AG04449 (cell line): ENCODE measurements at places on chromosomes 6 and 20.

DNA sequence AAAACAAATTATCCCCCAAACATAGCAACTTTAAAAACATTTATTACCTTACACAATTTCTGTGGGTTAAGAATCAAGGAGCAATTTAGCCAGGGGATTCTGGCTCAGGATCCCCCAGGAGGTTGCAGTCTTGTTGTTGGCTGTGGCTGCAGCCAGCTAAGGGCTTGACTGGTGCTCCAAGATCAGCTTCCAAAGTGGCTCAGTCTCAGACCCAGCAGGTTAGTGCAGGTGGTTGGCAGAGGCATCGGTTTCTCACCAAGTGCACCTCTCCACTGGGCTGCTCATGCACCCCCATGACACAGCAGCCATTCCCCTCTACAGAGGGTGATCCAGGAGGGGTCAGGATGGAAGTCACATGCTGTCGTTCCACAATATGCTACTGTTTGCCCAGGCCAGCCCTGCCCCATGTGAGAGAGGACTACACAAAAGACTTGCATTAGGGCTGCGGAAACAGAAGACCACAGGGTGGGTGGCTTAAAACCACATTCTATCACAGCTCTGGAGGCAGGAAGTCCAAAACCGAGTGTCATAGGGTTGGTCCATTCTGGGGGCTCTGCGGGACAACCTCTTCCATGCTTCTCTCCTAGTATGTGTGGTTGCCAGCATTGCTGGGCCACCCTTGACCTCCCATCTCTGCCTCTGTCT, 125.8 kb downstream of the C6orf118 start:
- no peak for DNase-seq

DNA sequence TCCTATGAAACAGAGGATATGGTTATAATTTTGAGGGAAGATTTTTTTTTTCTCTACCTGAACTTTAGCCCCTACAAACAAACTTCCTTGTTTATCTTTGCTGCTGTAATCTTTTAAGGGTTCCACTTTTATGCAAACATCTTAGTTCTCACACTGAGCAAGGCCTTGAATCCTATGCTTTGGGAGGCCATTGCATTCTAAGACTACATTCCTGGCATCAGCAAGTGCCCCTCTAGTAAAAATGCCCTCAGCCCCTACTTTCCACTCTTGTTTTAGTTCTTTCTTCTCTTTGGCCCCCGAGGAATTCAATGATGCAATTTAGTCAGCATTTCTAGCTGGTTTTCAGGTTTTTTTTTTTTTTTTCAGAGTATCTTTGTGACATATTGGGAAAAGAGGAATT, 8.1 kb upstream of the AHI1 start:
- DNase-seq: no peak

DNA sequence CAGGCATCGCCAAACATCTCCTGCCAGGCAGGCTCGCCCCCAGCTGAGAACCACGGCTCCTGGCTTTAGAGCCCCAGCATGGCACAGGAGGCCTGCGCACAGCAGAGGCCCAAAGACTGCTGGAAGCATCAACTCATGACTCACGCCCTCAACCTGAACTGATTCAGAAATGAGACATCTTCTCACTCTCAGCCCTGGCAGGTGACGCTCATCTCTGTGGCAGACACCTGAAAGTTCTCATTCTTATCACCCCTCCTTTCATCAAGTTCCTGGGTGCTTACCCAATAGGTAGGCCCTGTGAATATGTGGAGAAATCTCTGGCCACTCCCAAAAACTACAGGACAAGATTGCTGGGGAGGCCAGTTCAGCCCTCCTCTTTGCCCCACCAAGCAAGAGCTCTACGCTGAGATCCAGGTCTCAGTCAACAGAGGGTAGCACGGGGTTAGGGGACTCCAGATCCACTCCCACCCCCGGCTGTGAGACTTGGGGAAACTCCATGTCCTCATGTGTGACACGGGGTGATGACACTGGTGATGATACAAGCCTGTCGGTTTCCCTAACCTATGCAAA, 11.3 kb downstream of the NFATC2 start:
- no peak for DNase-seq

DNA sequence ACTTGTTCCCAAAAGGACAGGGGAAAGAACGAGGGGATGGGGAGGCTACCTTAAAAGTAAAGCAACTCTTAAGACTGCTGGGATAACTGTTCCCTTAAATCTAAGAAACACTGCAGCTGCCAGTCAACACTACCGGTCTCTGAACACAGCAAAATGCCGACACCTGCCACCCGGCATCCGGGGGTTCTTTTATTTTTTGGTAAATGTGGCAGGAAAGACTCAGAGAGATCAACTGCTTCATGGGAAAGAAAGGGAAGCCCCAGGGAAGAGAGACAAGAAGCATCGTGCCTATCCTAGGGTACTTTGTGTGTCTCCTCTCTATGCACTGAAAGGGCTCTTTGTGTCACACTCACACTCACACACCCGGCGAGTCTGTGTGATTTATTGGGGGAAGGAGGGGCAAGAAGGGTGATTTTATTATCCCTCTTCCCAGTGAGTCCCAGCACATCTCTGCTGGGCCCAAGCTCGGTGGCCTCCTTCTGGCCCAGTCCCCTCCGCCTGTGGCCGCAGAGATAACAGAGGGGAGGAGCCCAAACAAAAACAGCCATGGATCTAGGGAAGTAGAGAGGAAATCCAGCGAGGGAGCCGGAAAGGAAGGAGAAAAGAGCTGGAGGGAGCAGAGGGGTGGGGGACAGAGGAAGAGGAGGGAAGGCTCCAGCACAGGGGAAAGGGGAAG, 1.4 kb downstream of the FYN start:
- DNase-seq: no peak

- no peak for DNase-seq
Measured at GRCh38 chr6:14647357-14647756, 529.8 kb downstream of the CD83 start.

DNA sequence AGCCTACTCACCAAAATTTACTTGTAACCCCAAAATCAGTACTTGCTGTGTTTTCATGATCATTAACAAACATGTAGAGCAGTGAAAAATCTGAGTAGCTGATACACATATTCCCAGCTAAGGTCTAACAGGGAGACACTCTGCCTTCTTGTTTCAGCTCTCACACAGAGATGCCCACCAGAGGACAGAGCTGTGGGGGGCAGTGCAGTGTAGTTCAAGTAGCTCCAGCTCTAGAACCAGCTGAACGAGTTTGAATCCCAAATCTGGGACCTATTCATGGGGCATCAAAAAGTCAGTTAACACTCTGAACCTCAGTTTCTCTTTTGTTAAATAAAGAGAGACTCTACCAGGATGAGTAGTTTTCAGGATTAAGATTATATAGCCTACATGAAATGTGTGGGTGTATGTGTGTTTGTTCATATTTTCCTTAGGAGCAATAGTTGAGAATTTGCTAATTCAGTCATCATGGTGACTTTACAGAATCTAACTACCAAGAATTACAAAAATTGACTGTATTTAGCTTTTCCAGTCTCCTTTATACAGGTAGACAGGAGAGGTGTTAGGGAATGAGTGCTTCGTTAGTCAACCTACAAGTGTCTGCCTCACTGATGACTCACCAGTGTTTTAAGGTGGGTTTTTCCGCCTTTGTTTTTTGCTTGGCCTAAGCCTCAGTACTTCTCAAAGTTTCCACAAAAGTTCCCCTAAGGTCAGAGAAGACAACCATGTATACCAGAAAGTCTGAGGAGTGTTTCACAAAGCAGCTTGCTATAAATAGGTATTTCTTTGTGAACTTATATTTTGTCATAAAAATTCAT, 164.0 kb upstream of the RUNX2 start:
- no peak for DNase-seq

DNA sequence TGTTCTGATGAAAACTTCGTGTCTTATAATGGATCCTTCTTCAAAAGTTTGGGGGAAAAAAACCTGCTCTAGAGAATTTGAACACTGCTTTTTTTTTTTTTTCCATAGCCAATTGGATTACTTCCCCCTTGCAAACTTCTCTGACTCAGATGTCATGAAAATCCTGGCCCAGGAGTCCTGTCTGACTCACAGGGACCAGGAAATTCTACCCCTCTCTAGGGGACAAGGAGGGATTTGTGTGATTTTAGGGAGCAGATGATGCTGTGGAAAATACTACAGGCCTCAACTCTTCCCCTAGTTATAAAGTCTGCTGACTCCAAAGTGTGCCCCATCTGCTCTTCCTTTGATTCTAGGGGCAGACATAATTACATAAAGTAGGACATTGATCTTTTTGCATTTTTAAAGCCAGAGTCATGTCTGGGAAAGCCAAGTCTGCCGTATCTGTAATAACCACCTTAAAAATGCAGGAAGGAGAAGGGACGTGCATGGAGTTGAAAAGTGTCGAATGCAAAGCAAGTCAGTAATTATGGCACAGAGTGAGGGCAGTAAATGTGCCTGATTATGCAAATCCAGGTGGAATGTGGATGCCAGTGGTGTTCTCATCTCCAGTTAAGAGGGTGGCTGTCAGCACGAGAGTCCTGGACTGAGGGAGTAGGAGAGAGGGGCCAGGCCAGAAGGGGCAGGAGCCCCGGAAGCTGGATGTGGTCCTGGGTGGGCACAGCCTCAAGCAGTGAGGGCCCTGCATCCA, 144.3 kb upstream of the SULF2 start:
- peak; percentile 37 for DNase-seq

DNA sequence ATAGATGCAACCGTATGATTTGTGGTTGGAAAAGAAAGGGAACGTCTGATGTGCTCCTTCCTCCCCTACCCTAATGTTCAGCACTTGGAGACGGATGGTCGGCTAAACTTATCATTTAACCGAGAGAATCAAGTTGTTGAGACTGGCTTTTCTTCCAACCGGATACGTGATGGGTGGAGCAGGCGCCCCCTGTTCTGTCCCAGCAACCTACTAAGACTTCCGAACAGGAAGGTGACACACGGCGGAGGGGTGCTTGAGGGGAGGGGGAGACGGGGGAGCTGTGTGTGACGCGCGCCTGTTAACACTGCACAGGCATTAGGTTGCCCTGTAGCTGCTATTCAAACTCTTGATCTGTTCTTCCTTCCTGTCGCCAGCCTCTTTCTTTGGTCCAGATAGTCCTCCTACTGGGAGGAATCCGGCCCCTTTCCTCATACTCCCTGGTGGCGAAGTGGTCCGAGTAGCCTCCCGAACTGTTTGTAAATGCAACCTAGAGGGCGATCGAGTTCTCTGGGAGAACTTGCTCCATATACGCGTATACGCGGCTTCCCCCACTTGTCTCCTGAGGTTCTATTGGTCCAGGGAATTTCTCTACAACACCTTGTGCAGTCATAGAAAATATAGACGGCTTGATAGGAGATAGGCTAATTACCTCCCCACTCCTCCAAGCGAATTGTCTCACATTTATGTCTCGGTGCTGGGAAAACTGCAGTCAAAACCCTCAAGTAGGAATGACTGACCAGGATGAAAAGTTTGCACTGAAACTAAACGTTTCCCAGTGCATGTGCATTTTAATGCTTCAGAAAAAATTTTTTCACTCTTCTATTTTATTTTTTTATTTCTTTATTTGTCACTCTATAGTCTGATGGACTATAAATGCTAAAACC, 126.0 kb upstream of the SLC2A12 start:
- peak; percentile 87 for DNase-seq

- DNase-seq: no peak
Measured at GRCh38 chr6:134510920-134511319, 193.0 kb upstream of the SGK1 start.

DNA sequence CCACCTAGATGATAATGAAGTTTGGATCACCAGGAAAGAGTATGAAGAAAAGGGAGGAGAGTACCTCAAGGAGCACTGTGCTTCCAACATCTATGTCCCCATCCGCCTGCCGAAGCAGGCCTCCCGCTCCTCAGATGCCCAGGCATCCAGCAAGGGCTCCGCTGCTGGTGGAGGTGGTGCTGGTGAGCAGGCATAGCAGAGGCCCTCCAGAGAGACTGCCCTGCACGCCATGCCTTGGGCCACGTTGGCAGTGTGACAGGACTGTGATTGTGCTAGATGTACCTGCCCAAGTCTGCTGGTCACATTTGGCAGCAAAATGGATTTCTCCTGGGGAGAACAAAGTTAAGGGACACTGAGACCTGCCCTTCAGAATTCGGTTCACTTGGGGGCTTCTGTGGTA, 23.4 kb downstream of the ACTR5 start:
- no peak for DNase-seq

DNA sequence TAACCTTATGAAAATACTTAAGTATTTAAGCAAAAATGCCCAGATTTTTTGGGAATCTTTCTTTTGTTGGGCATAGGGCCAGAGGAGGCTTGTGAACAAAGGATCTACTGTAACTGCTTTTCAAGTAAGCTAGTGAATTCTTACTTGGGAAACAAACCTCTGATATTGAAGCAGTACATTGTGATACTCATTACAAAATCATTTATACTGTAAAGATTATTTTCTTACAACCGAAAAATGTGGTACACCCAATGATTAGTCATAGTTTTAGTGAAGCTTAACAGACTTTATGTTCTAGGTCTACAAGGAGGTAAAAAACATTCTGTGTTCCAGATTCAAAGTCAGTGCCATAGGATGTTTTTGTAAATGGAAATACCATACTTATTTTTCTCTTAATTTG, 272.9 kb upstream of the KCNQ5 start:
- peak; percentile 17 for DNase-seq

GRCh38 chr20:33832103-33832804, 21.1 kb downstream of the CHMP4B start:
- no peak for DNase-seq

DNA sequence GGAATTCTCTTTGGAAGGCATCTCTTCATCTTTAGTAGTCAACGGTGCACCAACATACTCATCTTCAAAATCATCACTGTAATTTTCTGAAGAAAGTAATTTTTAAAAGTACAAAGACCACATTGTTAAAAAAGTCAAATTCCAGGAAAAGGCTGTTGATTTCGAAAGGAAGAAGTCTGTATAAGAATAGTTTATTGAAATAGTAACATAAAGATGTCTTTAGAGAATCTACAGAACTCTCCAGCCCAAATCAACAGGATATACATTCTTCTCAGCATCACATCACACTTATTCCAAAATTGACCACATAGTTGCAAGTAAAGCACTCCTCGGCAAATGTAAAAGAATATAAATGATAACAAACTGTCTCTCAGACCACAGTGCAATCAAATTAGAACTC, 23.4 kb downstream of the CEP162 start:
- DNase-seq: no peak

DNA sequence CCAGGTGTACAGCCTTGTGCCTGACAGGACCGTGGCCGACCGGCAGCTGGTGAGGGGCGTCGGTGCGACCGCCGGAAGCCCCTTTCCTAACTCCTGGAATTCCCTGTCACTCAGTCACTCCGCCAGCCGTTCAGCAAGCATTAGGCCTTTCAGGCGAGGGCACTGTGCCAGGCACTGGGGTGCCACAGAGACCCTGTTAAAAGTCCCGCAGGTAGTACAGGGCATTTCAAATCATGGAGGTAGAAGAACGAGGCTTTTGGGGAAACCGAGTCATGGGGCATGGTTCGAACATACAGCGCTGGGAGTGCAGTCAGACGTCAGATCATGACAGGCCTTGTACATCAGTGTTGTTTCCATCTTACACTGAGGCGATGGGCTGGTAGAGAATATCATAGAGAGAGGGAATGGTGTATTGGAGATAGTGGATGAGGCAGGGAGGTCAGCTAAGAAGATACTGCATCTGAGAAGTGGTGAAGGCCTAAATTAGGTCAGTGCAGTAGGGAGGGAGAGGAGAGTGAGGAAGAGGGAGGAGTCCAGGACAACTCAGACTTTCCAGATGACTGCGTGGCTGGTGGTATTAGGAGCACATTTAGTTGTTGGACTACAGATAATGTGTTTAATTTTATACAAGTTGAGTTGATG, 892 bp upstream of the DXO start:
- no peak for DNase-seq

- DNase-seq: no peak
Measured at GRCh38 chr6:106256201-106256968, 69.2 kb downstream of the ATG5 start.
